ENCODE measurements at places on chromosomes 1 and 21. TPM values are rescaled to one million over a fixed set of nuclear protein-coding genes. Genes with fewer than 3 reads are reported as not detected.

GNAT2 gene
- 0.17 TPM for total RNA-seq

PTGS2 gene
- 7.2 TPM for total RNA-seq

S100A2 gene
- total RNA-seq = 20.2 TPM

HCN3 gene
- 4.5 TPM for total RNA-seq

FCRL5 gene
- 0.03 TPM for total RNA-seq

HMGCS2 gene
- not detected for total RNA-seq

CD1E gene
- not detected for total RNA-seq

NLRP3 gene
- not detected for total RNA-seq

FABP3 gene
- not detected for total RNA-seq

ARHGAP29 gene
- 13.8 TPM for total RNA-seq

TDRD10 gene
- not detected for total RNA-seq

IL19 gene
- total RNA-seq = 0.13 TPM

PRRX1 gene
- not detected for total RNA-seq

GCSAML gene
- not detected for total RNA-seq

TRIM62 gene
- total RNA-seq = 1.9 TPM
